ENCODE measurements at places on chromosomes 7 and 10. TPM values are rescaled to one million over a fixed set of nuclear protein-coding genes. Genes with fewer than 3 reads are reported as not detected.

DNA sequence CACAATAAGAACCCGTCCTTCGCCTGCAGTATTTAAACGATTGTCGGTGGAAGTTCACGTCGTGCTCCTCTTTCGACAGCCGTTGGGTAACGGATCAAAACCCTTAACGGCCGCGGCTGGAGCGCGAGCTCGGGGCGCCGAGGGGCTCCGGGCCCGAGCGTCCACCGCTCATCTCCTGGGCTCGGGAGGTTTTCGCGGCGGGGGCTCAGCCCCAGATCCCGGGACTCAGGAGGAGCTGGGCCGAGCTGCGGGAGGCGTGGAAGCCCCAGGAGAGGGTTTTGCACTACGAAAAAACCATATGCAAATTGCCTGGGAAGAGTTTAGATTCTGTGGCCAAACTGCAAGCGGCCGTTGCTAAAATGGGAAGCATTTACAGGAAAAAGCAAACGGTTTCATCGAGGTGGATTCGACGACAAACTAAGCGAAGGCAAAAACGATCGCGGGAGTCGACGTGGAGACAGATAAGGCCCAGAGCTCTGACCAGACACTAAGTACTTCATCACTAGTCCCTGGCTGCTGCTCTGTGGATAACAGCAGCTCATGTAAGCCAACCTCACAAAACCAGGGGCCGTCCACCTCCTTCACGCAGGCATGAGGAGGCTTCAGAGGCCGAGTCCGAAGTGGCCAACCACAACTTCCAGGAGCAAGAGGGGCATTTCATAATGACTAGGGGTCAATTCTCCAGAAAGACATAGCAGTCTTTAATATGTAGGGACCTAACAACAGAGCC is 129.7 kb downstream of the MARCHF5 start:
- peak; percentile 48 for DNase-seq
- H3K4me1 ChIP-seq: no peaks in the 10 kb centered on the region
- H3K27ac ChIP-seq: no peak overlapping the region
- peak overlapping the region; percentile 46 for H3K4me3 ChIP-seq
- H3K27me3 ChIP-seq: peaks cover 16% of the 10 kb centered on the region
- no peaks in the 10 kb centered on the region for H3K36me3 ChIP-seq

- H3K27ac ChIP-seq: peak overlapping the region; percentile 86
- peaks cover 61% of the 10 kb centered on the region for H3K4me1 ChIP-seq
- H3K4me3 ChIP-seq: peak overlapping the region; percentile 60
- H3K27me3 ChIP-seq: no peaks in the 10 kb centered on the region
- DNase-seq: peak; percentile 79
These were observed 46.6 kb downstream of the ALOX5 start for GRCh38 chr10:45420453-45421192.

GRCh38 chr7:127251036-127251464 is 1.7 kb downstream of the GRM8 start:
- no peak overlapping the region for H3K27ac ChIP-seq
- H3K27me3 ChIP-seq: peaks cover 72% of the 10 kb centered on the region
- peaks cover 27% of the 10 kb centered on the region for H3K4me1 ChIP-seq
- peak overlapping the region; percentile 77 for H3K4me3 ChIP-seq
- no peaks in the 10 kb centered on the region for H3K36me3 ChIP-seq
- DNase-seq: no peak

DNA sequence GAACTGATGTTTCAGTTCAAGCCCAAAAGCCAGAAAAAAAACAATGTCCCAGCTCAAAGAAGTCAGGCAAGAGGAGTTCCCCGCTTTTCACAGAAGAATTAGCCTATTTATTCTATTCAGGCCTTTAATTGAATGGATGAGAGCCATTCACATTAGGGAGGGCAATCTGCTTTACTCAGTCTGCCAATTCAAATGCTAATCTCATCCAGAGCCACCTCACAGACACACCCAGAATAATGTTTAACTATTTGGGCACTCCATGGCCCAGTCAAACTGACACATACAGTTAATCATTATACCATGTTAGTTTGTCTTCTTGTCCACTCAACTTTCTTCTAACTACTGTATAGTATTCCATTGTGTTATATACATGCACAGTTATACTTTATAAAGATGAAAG is 2.6 kb upstream of the NPSR1 start:
- H3K27ac ChIP-seq: no peak overlapping the region
- H3K36me3 ChIP-seq: no peaks in the 10 kb centered on the region
- H3K4me3 ChIP-seq: no peak overlapping the region
- H3K4me1 ChIP-seq: no peaks in the 10 kb centered on the region

DNA sequence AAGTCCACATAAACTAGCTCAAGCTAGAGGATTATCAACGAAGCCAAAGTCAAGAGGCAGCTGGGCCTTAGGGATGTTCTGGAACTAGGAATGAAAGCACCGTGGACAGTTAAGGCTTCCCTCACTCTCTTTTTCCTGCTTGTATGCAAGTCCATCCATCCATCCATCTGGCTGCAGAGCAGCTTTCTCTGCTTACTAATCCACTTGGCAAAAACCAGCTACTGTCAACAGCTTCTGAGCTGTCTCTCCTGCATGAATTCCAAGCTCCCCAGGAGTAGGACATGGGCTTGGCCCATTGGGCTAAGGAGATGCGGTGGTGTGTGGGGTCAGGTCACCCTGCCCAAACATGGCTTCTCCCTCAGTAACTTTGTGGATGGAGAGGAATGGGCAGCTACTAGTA is 66.2 kb downstream of the NAMPT start:
- no peaks in the 10 kb centered on the region for H3K27me3 ChIP-seq
- DNase-seq: no peak
- H3K4me1 ChIP-seq: peaks cover 40% of the 10 kb centered on the region
- peak overlapping the region; percentile 76 for H3K27ac ChIP-seq
- no peak overlapping the region for H3K4me3 ChIP-seq

DNA sequence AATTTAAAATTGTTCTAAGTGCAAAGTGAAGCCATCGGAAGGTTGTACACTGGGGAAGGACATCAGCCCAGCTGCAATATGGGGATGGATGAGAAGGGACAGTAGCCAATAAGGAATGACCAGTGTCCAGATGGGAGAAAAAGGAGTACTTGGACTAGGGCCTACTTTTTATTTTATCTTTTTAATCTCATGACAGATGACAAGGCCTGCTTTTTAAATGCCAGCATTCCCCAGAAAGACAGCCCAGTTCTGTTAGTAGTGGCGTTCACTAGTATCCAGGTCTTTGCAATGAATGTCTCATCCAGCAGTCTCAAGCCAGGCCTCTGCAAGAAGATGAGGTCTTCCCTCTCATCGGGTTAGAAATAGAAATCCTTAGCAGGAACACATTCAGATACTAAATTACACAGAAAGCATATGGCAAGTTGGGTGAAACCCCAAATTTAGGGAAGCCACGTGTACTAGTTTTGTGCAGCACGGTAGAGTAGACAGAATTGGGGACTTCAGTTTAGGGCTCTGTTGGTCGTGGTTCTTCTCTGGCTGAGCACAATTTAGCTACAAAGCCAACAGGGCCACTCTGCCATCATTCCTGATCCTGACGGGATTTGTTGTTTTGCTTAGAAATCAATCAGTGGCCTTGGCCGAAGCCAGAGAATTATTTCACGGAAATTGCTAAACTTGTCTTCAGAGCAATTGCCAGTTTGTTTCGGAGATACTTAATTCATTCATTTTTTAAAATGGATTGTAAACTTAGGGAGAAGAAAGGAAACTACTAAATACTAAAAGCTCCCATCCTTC is 227.8 kb downstream of the ARHGAP21 start:
- no peaks in the 10 kb centered on the region for H3K4me1 ChIP-seq
- no peaks in the 10 kb centered on the region for H3K27me3 ChIP-seq
- H3K36me3 ChIP-seq: peaks cover 13% of the 10 kb centered on the region
- DNase-seq: no peak
- H3K4me3 ChIP-seq: no peak overlapping the region

GRCh38 chr10:126455036-126455765 is 66.9 kb upstream of the ADAM12 start:
- DNase-seq: no peak
- no peaks in the 10 kb centered on the region for H3K36me3 ChIP-seq
- no peaks in the 10 kb centered on the region for H3K4me1 ChIP-seq
- no peaks in the 10 kb centered on the region for H3K27me3 ChIP-seq
- H3K4me3 ChIP-seq: no peak overlapping the region

- H3K4me1 ChIP-seq: peaks cover 1% of the 10 kb centered on the region
- no peak overlapping the region for H3K4me3 ChIP-seq
- no peak overlapping the region for H3K27ac ChIP-seq
- no peak for DNase-seq
- H3K36me3 ChIP-seq: no peaks in the 10 kb centered on the region
These were observed 7.1 kb downstream of the PLCE1 start for GRCh38 chr10:94000638-94001415.

DNA sequence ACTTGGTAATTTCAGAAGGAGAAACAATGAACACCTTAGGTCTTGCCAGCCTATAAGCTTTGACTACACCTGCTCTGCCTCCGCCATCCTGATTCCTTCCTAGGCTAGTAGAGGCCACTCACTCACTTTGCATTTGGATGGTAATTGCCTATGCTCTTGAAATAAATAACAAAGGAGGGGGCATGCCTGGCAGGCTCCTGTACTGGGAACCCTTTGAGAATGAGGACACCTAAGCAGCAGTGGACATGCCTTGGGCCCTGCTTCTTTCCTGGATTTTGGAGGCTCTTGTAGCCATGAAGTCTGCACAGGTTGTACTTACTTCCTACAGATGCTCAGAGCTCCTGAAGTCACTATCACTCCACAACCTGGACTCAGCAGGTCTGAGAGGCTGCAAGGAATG is 65.8 kb downstream of the BLNK start:
- no peaks in the 10 kb centered on the region for H3K4me1 ChIP-seq
- H3K27me3 ChIP-seq: no peaks in the 10 kb centered on the region
- no peak for DNase-seq

PRLHR gene
- not detected for total RNA-seq

ELFN1 gene
- 1.4 TPM for total RNA-seq

NODAL gene
- not detected for total RNA-seq

PCDH15 gene
- 2.1 TPM for total RNA-seq

All from lower lobe of right lung (tissue), 2 donors.